ENCODE measurements at places on chromosomes 4 and X.

GRCh38 chrX:75781611-75782010 lies 3.4 kb downstream of the MAGEE2 start:
- no peak for DNase-seq

- DNase-seq = no peak
Observed at GRCh38 chr4:7960017-7960789, 20.5 kb upstream of the AFAP1 start.

- no peak for DNase-seq
Observed at GRCh38 chrX:40544343-40545266, 36.2 kb upstream of the ATP6AP2 start.

DNA sequence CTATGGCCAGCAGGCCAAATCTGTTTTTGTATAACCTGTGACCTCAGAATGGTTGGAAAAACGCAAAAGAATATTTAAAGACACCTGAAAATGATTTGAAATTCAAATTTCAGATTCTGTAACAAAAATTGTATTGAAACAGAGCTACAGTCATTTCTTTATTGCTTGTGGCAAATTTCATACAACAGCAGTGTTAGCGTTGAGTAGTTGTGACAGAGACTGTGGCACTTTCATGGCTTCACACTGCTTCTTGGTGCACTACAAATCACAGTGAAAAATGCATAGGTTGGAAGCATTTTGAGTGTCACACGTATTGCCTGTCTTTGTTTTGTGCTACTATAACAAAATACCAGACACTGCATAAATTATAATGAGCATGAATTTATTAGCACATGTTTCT lies 12.2 kb upstream of the PARM1 start:
- DNase-seq = no peak
